ENCODE measurements at places on chromosomes 1 and 21.

DNA sequence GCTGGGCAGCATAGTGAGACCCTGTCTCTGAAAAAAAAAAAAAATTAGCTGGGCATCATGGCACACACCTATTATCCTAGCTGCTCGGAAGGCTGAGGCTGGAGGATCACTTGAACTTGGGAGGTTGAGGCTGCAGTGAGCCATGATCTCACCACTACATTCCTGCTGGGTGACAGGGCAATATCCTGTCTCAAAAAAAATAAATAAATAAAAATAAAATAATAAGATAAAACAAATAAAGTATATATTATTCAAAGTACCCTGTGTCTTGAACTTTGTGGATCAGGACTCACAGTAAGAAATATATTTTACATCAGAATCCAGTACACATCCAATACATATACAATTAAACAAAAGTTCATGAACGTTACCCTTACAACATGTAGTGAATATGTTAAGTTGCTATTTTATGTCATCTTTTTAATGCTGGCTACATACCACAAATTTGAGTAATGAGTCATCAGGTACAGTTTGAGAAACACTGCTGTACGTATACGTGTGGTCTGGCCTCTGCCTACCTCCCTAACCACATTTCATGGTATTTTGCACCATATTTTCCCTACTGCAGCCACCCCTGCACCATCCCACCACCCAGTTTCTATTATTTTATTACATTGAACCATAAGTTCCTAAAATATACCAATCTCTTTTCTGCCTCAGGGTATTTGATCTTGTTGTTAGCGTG lies 4.4 kb downstream of the NME7 start:
- peak; percentile 28 for DNase-seq

- DNase-seq = peak; percentile 67
Observed at GRCh38 chr21:45001134-45002095, 61.6 kb downstream of the SLX9 start.

GRCh38 chr21:17783481-17784179 lies 35.5 kb downstream of the C21orf91 start:
- DNase-seq = no peak

GRCh38 chr21:38997051-38997842 lies 186.0 kb downstream of the PSMG1 start:
- DNase-seq = no peak

DNA sequence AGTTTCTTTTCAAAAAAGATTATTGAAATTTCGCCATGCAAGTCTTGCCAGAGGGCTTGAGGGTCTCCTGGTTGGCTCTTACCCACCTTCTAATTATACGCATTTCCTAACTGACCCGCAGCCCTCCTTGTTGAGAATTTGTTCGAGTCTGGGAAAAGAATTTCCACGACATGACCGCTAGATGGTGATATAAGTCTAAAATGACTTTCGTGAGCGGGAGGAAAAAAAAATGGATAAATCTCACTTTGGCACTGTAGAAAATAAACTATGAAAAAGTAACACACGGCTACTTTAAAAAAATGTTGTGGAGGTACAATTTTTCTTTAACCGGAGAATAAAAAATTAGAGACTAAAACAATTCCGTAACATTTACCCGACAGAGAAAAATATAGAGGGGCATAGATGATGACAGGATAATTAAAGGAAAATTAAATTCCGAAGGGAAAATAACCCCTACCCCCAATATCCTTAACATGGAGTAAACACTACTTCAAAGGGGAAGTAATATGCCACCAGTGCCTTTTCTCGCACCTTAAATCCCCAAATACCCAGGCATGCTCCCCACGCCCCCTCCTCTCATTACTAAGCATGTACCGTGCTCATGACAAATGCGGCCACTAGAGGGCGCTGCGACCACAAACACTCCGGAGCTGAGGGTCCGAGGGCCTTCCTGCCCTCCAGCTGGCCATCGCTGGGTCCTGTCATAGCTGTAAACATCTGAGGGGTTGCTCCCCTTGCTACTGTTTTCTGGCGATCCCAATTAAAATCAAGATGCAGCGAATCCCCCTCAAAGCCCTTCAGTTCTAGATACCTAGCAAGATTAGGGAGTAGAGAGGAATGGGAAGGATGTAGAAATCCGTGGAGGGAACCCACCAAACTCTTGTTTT lies 266.9 kb downstream of the ASTN1 start:
- DNase-seq = peak; percentile 19

DNA sequence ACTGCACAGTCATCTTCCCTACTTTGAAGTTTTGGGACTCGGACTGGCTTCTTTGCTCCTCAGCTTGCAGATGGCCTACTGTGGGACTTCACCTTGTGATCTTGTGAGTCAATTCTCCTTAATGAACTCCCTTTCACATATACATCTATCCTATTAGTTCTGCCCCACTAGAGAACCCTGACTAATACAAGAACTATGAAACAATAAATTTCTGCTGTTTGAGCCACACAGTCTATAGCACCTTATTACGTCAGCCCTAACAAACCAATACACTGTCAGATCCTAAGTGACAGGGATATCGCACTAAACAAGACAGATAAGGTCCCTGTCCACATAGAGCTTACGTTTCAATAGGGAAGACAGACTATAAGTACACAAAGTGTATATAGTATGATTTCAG lies 120.1 kb downstream of the PLPP3 start:
- no peak for DNase-seq

GRCh38 chr1:109905491-109905890 lies 5.2 kb upstream of the CSF1 start:
- no peak for DNase-seq

DNA sequence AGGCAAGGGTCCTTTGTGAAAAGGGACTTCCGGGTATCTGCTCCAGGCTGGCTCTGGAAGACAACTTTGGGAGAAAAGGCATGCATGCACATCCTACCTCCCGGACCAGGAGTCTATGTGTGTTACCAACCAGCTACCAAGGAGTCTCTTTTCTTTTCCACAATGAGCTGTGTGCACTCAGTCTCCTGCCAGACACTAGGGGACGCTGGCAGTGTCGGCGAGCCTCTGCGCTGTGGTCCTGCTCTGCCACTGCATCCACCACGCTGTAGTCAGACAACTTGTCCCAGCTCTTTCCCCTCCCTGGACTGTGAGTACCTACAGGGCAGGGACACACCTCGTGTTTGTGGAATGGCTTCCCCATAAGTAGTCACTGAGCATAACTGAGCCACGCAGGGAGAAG lies 5.1 kb upstream of the SSR2 start:
- DNase-seq = no peak

GRCh38 chr21:36125512-36126207 lies 9.2 kb upstream of the CBR3 start:
- no peak for DNase-seq

DNA sequence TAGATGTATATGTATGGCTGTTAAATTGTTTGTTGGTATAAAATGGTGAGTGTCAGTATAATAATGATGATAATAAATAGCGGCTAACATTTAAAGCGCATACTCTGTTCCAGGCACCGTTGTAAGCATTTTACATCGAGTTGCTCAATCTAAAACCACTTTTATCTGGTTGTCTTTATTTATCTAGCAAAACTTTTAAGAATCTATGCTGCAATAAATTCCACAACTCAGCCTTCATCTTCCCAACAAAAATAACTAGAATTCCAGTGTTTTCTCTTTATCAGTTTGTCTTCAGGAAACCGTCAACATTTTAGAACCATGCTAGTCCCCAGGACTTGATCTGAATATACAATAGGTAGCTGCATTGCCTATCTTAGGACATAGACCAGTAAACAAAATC lies 19.3 kb upstream of the SLC16A1 start:
- no peak for DNase-seq

- DNase-seq = no peak
Observed at GRCh38 chr1:206145771-206146290, 28.6 kb upstream of the AVPR1B start.

DNA sequence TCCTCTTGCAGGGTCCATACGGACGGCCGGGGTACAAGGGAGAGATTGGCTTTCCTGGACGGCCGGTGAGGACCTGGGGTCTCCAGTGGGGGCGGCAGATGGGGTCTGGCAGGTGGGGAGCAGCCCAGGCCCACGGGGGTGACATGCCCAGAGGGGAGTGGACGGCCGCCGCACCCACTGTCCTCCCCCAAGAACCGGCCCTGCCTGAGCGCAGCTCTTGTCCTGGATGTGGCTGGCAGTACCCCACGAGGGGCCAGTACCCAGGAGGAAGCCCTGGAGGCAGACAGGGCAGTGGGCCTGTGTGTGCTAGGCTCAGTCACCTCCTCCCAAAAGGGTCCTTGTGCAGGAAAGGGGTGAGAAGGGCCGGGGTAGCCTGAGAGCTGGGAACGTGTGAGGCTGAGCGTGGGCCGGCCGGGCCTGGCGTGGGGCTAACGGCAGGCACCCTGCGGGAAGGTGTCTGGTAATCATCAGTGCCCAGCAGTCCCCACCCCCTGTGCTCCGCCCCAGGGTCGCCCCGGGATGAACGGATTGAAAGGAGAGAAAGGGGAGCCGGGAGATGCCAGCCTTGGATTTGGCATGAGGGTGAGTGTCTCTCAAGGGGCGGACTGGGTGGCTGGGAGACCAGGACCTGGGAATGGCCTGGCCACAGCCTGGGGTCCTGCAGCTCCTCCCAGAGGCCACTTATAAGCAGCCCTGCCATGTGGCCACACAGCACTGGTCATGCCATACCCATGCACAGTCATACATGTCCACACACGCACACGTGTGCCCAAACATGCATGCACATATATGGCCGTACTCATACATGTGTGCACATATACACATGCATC lies 47.2 kb downstream of the SLC19A1 start:
- no peak for DNase-seq

DNA sequence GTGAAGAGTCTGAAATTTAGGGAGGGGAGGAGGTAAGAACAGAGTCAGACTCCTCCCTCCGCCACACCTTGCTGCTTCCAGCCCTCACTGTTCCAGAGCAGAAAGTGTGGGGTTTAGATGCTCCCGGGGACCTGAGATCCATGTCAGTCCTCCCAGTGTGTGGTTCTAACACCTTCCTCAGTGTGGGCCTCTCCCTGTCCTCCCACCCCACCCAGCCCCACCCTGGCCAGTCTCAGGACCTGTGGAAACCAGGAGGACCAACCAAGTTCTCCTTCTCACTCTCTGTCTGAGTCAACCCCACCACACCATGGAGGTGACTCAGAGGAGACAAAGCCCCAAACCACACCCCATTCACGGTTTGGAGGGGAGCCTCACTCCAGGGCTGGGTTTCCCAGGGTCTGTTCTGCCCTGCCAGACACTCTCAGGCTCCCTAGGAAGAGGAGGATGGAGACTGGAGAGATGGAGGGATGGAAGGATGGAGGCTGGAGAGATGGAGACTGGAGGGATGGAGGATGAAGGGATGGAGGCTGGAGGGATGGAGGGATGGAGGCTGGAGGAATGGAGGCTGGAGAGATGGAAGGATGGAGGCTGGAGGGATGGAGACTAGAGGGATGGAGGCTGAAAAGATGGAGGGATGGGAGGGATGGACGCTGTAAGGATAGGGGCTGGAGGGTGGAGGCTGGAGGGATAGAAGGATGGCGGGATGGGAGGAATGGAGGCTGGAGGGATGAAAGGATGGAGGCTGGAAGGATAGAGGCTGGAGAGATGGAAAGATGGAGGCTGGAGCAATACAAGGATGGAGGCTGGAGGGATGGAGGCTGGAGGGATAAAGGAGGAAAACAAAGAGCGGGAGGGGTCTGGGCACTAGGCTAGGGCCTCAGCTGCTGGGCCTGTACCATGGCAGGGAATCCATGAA lies 100.9 kb upstream of the RUNX3 start:
- DNase-seq = no peak

DNA sequence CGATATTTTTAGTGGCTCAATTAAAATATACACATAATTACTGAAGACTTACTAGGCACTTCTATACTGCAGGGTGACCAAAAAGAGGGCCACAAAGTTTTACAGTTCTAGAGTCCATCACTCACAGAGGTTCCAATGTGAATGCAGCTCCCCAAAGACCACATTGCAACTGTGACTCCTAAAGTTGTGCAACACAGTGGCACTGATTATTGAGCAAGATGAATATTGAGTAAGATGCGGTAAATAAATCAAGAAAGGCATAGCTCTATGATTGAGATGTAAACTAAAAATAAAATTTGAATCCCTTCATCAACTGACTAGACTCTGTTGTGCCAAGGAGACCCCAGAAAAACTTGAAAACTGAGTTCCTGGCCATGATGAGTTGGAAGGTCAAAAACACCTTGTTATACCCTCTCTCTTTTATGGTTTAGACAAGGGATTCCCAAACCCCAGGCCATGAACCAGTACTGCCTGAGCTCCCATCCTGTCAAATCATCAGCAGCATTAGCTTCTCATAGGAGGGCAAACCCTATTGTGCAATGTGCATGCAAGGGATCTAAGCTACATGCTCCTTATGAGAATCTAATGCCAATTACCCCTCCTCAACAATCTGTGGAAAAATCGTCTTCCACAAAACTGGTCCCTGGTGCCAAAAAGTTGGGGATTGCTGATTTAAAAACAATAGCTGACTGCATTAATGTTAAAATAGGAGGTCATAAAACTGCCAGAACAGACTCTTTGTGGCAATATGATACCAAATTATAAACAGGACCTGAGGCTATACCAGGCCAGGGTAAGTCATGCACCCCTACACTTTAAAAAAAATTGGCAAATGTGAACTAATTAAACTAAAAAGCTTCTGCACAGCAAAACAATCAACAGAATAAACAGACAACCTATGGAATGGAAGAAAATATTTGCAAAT lies 94.3 kb downstream of the ADGRL4 start:
- no peak for DNase-seq

DNA sequence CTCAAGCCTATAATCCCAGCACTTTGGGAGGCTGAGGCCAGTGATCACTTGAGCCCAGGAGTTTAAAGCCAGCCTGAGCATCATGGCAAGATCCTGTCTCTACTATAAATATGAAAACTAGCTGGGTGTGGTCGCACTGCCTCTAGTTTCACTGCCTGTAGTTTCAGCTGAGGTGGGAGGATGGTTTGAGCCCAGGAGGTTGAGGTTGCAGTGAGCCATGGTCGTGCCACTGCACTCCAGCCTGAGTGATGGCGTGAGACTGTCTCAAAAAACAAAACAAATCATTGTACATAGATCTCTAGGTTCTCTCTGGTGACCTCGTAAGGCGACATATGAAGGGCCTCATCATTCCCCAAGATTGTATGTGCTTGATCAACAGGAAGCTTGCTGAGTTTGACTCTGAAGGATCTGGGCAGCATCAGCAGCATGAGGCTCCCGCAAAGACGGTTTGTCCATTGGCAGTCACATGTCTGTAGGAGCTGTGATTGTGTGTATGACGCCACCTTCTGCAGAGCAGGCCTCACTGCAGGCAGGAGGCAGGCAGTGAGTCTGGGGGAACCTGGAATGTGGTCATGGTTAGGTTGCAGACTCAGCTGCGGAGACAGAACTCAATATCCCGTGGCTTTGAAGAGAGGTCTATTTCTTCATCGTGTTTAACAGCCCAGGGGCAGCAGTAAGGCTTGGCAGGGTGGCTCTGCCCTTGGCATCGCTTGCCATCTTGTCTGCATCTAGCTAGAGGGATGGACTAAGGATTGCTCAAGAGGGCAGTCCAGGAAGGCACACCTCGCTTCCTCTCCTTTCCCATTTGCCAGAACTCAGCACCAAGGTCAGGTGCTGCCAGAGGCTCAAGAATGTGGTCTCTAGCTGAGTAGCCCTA lies 14.0 kb downstream of the ATP5PO start:
- DNase-seq = peak; percentile 46
